ENCODE measurements at places on chromosomes 2 and 18.
A peak's percentile ranks its signal among the peaks of the same experiment; 100 is the strongest.

DNA sequence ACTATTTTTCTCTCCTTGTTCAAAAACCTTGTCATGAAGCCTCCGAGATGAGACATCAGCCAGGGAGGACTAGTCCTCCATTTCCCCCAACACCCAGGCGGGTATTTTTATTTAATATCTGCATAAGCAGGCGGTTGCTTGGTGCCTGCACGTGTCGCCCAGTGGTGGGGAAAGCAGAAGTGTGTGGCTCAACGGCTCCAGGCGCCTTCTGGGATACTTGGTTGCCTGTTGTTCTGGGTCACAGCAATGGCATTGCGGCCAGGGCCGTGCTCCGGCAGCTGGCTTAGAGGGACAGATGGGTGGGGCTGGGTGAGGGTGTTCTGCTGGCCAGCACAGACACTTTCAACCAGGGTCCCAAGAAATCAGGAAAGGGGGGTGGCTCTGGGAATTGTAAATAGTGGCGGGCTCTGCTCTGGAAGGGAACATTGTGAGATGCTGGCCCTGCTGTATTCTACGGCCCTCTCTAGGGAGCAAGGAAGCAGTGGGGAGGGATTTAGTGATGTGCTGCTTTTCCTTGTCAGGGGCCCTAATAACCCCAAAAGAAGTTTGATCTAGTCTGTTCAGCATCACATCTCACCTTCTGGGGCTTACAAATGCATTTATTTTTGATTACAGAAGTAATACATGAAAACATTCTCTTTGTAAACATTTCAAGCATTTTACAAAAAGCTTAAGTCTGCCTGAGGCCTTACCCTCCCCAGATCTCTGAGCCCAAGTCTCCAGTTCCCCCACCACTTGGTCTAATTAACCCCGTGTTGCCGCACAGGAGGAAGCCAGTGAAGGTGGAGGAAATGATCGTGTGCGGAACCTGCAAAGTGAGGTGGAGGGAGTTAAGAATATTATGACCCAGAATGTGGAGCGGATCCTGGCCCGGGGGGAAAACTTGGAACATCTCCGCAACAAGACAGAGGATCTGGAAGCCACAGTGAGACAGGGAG lies 1.1 kb downstream of the VAMP8 start:
- DNase-seq: no peak

- DNase-seq: no peak
Observed at GRCh38 chr2:98086491-98087446, at the start of gene VWA3B. TSS of gene VWA3B (plus strand) at chr2:98087167. CDS start at chr2:98093093, 5,926 bp downstream.

GRCh38 chr2:199662255-199662654 lies 188.7 kb downstream of the FTCDNL1 start:
- no peak for DNase-seq

DNA sequence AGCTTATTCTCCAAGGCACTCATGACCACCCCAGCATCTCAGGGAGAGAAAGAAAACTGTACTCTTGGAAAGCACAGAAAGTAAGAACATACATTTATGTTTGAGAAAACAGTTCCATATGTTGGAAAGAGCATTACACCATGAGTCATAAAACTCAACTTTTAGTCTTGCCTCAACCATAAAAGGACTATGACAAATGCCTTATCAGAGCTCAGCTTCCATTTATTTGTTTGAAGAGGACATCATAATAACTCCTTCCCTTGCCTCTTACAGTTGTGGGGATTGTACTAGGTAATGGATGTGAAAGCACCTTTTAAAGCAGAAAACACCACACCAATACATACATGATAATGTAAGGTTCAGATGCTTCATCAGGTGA lies 370.8 kb downstream of the LNPK start:
- DNase-seq: no peak

DNA sequence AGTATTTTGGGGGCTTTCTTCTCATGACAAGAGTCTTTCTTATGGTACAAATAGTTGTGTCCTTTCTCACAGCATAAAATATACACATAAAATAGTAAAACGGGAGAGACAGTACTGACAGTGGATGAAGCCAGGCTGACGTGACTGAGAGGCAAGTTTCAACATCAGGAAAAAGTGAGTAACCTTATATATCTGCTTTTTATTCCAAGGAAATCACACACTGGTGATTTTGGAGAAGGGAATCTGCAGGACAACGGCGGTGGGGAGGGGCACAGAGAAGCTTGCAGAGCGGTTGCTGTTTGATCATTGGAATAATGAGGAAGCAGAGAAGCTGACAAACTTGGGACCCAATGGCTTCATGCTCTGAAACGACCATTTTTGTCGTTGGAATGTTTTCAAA lies 130.6 kb upstream of the ZNF236 start:
- DNase-seq: no peak

DNA sequence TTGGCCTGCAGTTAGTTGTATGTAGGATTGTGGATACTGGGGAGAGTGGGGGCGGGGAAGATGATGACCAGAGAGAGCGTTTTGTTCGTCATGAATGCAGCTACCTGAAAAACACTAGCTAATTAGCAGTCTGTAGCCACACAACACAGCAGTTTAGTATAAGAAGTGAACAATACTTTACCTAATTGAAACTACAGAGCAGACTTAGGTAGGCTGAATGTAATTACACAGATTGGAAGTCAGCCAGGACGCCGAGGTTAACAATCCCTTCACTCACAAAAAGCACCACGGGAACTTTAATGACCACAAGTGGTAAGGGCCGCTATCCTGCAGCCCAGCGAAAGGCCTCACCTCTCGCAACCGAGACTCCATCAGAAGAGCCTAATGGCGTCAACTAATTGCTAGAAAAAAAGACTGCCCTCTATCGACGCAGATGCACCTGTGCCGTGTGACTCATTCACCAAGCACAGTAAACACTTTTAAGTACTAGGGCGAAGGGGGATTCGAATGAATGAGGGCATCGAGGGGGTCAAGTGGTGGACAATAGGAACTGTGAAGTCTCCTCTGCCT lies 591.0 kb downstream of the ARHGAP15 start:
- no peak for DNase-seq

- no peak for DNase-seq
Observed at GRCh38 chr18:35478520-35479435, 19.0 kb downstream of the INO80C start.

DNA sequence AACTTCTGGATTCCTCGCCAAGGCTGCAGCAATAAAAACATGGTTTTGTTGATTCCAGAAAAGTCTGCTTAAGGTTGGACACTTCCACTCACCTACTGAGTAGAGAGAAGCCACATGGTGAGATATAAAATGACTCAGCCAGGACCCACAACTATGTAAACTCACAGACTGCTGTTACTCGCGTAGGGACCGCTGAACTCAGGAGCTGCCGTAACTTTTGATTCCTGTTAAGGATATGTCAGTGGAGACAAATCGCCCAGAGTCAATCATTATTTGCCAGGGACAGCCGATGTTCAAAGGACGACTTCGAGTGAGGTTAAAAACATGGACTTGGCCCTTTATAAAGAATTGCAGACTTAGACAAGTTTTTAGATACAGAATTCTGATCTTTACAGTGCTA lies 25.6 kb downstream of the CYB5A start:
- DNase-seq: no peak

DNA sequence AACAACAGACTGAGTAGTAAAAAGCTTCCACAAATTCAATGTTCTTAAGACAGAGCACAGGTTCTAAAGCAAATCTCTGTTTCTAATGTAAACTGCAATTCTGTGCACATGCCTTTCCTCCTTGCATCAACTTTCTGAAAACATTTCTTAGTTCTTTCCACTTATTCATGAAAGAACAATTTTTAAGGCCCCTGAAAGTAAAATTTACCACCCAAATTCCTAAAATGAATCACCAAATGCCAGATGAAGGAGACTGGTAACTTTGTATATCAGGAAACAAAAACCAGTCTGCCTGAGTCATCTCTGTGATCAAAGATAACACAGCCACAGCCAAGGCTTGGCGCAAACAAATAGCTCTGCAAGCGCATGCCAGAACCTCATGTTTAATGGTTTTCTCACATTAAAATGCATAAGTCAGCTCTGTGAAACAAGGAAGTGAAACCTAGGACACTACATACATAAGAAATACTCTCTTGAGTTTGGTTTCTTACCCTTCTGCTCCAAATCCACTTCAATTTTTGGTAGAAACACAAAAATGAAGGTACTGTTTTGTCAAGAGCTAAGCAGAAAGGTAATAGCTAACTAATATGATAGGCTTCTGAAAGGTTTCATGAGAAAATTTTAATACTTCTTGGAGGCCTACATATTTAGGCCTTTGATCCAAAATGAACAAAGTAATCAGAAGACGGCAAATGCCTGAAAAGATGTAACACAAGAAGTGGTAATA lies 169.4 kb downstream of the THADA start:
- DNase-seq: peak; percentile 21

DNA sequence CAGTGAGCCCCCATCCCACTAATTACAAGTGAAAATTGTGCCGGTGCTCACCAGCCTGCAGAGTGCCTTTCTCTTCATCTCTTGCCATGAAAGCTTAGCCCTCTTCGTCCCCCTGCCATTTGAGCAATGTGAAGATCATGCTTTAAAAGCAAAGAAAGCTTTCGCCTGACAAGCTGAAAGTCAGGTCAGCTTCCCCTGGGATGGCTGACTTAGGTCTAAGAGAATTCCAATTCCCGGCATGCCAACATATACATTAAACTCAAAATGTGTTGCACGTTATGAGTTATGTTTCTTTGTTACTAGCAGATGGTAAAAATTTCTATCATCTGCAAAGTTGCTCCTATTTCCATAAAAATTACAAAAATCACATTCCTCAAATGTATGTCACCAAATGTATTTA lies 129.8 kb downstream of the AFF3 start:
- no peak for DNase-seq

DNA sequence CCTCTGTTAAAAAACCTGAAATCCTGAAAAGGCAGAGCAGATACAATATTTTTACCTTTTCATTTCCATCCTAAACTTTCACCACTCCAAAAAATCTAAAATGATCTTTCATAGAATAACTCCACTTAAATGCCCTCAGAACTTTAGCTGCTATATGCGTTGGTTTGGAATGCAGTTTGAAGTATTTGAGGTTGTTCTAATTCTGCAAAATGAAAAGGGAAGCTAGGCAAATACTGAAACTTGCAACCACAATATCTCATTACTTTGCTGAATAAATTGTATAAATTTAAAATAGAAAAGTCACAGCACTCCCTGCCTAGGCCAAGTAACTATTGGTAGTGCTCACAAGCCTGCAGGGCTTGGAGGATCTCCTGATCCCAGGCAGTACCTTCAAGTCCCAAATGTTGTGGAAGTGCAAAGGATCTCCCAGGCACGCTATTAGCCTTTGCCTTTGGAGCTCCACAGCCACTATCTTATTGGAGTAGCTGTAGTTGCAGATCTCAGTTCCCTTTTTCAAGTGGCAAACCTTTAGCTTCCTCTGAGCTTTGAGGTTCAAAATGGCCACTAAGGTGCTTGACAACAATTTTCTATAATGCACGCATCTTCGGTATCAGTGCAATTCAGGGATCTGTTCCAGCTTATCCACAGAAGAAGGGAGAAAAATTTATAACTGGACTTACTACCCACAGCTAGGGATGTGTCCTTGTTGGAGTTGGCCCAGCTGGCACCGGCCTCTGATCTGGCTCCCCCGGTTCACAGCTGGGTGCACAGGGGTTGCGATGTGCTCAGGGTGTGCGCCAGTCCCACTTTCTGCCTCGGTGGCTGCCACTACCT lies 43.4 kb upstream of the ANKRD62 start:
- no peak for DNase-seq

- DNase-seq: no peak
Observed at GRCh38 chr18:74902147-74902455, 304.4 kb downstream of the ZNF407 start.

GRCh38 chr18:13573750-13574149 lies 152.6 kb downstream of the FAM210A start:
- no peak for DNase-seq

GRCh38 chr2:186748354-186748753 lies 54.5 kb downstream of the FAM171B start:
- DNase-seq: no peak

DNA sequence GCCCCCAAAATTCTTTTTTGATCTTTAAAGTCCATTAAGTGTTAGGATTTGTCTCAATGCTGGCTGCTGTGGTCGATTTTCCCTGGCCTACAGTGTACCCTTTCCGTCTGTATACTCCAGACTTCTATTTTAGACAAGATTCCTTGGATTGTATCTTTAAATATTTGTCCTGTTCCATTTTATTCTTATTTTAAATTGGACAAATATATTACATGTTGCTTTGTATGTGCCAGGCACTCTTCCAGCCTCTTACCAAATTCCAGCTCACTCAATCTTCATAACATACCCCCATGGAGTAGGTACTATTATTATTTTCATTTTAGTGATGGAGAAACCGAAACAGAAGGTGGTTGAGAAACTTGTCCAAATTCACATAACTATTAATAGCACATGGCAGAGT lies 58.1 kb downstream of the VWA3B start:
- DNase-seq: no peak

DNA sequence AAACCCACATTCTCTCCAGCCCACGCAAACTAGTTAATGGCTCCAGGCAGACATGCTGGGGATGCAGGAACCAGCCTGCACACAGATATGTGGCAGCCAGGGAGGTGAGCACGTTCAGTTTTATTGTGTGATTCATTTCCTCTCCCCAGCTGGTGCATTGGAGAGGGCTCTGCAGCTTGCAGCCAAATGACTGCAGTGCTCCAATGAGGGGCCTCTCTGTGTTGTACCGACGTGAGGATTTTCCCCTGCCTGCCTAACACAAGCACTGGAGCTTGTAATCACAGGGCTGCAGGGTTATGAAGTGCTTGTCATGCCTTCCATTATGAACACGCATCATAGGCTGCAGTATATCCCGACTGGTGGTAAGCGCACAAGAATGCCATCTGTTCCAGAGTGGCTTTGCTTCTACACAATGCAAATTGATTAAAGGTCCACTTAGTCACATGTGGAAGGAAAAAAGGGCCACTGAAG lies 92.3 kb upstream of the THUMPD2 start:
- DNase-seq: no peak

DNA sequence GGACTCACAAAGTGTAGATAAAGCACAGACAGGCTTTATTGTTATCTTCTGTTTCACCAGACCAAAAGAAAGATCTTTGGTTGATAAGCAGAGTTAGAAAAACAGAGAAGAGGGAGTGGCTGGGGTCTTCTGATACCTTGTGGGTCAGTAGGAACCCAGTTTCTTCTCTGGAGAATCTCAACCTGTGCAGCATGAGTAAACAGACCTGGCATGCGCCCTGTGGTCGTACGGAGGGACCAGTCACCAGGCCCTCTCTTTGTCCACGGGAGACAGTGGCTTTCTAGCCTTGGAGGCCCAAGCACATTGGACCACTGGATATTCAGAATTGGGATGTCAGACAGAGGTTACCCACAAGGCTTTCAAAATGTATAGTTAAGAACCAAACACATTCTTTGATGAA lies 418.9 kb upstream of the FANCL start:
- no peak for DNase-seq

DNA sequence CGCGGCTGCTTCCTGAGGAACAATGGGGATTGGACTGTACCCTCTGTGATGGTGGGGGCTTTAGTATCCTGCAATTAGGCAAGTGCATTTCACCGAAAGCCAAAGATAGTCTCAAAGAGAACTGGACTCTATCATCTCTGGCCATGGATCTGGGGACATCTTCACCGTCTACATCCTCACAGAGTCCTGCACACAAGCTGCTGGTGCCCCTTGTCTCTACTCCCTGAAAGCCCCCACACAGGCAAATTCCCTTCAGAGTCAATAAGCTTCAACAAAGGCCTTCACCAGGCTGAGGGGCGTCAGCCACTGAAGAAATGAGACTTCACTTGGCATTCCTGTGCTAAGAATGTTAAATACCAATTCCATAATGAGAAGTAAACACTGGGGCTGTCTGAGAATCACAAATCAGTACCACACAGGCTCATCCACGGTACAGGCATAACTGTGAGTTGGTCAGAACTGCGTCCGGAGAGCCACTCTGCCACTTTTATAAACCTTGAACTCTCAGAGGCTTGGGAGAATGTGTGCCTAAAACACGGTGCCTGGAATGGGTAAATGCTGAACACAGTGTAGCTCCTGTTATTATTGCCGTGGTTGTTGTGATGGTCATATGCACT lies 432.7 kb downstream of the ZNF521 start:
- no peak for DNase-seq

Data from effector memory CD4-positive, alpha-beta T cell (primary cell).